ENCODE measurements at places on chromosomes 13 and 19.
A peak's percentile ranks its signal among the peaks of the same experiment; 100 is the strongest.

- DNase-seq, result no peak
Observed at GRCh38 chr19:13825489-13826441, 30.5 kb downstream of the ZSWIM4 start.

GRCh38 chr19:28208745-28209144, 1004.2 kb downstream of the UQCRFS1 start:
- no peak for DNase-seq

- no peak for DNase-seq
Observed at GRCh38 chr13:86882107-86882506, 789.1 kb upstream of the SLITRK5 start.

DNA sequence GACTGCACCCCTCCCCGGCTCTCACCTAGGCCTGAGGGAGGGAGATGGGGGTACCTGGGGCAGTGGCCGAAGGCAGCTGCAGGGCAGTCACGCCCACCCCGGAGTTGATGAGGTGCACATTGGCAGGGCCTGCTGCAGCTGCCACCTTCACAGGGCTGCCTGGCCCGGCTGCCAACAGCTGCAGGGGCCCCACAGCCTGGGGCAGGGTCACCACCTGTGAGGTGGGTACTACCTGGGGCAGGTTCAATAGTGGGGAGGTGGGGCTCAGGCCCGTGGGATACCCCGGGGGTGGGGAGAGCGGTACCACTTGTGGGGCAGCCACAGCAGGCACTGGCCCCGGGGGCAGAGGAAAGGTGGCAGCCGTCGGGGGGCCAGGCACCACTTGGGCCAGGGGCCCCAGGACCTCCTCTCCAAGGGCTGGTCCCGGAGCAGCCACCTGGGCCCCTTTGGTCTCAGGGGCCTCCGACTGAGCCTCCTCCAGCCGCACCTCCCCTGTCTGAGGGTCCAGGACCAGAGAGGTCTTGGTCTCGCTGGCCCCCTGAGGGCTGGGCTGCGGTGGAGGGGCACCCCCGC, 2.7 kb downstream of the SIX5 start:
- no peak for DNase-seq

DNA sequence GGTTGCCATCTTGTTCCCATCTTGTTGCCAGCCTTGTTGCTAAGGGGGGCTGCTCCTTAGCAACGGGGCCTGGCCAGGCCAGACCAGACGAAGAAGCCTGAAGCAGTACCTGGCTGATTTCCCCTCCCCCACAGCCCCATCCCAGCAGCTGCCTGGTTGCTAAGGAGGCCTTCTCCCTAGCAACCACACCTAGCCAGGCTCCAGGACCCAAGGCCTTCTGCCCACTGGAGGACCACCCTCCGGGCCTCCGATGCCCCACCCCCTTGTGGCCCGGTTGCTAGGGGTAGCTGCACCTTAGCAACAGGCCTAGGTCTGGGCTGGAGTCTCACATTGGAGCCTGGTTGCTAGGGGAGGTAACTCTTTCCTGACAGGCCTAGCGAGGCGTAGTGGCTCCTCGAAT, 3.9 kb downstream of the PRRG2 start:
- no peak for DNase-seq

- no peak for DNase-seq
Observed at GRCh38 chr19:14561847-14562351, 10.0 kb downstream of the NDUFB7 start.

- no peak for DNase-seq
Observed at GRCh38 chr19:6071875-6072274, 38.4 kb downstream of the RFX2 start.

GRCh38 chr13:59745392-59745788, 418.3 kb downstream of the DIAPH3 start:
- DNase-seq, result no peak

- DNase-seq, result no peak
Observed at GRCh38 chr13:50344717-50345116, 329.5 kb downstream of the KCNRG start.

DNA sequence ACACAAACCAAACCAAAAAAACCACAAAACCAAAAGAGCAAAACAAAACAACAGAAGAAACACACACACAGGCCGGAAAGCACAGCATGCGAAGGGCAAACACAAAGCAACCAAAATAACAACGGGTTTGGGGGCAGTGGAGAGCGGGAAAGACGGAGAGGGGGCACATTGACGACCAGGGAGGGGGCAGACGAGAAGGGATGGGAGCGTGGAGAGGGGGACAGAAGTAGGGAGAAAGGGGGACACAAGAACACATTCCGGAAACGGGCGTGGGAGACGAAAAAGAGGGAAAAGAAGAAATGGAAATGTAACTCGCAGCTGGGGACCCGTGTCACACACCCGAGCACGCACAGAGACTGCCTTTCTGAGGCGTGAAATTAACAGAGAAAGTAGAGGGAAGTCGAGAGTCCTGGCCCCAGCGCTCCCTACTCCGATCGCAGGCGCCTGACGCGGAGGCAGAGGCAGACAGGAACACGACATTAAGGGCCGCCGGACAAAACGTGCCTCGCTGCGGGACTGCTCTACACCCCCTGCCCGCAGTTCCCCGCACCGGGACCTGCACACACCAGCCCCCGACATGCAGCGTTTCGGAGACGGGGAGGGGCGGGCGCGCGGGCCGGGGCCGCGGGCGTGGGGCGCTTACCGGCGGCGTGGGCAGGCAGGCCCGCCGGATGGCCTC, 652 bp downstream of the POU4F1 start:
- DNase-seq, result no peak

DNA sequence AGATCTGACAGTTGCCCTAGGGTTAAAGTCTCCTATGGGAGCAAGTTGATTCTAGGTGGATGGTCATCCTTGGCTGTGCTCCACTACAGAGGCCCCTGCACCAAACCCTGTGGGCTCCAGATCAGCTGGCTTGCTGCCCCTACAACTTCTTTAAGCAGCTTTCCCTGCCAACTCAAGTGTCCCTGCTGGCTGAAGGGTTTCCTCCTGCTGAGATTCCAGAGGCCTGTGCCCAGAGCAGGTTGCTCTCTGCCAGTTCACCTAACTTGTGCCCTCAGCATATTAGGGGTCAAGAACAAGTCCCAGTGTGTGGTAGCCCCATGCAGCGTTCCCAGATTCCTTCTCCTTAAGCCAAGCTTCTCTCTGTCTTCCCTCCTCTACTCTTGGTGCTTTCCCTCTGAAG, 85.6 kb downstream of the ZMYM2 start:
- DNase-seq, result no peak

- DNase-seq, result no peak
Observed at GRCh38 chr13:112510987-112511685, 76.8 kb downstream of the TUBGCP3 start.

DNA sequence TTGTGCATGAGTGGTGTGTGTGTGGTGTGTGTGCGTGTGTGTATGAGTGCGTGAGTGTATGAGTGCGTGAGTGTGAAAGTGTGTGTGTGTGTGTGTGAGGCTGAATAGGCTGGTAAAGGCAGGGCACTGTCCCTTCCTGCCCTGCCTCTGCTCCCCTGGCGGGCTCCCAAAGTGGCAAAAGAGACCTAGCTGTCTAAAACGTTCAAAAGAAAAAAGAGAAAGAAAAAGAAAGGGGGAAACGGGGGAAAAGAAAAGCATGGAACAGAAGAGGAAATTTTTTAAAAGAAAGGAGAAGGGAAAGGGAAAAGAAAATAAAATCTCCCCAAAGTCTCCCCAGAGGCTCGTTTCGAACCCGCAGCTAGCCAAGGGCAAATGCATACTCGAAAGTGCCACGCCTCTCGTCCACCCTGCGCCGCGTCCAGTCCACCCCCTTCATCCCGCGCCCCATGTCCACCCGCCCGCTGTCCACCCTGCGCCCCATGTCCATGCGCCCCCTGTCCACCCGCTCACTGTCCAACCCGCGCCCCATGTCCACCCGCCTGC, 37.0 kb upstream of the FLT1 start:
- no peak for DNase-seq

GRCh38 chr19:48963371-48964204, 1.5 kb upstream of the FTL start:
- peak; percentile 62 for DNase-seq

- DNase-seq, result no peak
Observed at GRCh38 chr19:23273022-23273589, 22.9 kb upstream of the ZNF724 start.

- no peak for DNase-seq
Observed at GRCh38 chr13:112178769-112179168, 111.8 kb downstream of the SOX1 start.

DNA sequence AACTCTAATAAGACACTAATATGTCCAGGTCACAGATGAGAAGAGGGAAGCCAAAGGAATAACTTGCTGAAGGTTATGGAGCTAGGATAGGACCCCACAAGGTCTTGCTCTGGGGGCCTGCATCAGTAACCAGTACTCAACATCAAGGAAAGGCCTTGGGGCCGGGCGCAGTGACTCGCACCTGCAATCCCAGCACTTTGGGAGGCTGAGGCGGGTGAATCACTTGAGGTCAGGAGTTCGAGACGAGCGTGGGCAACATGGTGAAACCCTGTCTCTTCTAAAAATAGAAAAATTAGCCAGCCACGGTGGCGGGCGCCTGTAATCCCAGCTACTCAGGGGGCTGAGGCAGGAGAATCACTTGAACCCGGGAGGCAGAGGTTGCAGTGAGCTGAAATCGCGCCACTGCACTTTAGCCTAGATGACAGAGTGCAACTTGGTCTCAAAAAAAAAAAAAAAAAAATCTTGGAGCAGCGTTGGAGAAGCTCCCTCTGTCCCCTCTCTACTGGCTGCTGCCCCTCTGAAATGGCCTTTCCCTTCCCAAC, 1.8 kb downstream of the LONP1 start:
- DNase-seq, result peak; percentile 47

GRCh38 chr13:107065036-107065435, 497.1 kb upstream of the ARGLU1 start:
- DNase-seq, result no peak

- no peak for DNase-seq
Observed at GRCh38 chr13:98171900-98172589, 5.0 kb downstream of the RNF113B start.

GRCh38 chr19:47819858-47820257, 1.9 kb upstream of the CRX start:
- no peak for DNase-seq

GRCh38 chr13:110137680-110138009, 169.3 kb downstream of the COL4A1 start:
- DNase-seq, result peak; percentile 9

All from stimulated activated CD8-positive, alpha-beta memory T cell treated with anti-CD3 and anti-CD28 coated beads, Interleukin-7, amount 100 ng/mL, for 4 hours (primary cell).